Mesenteric fat pad (tissue), 1 donor: ENCODE measurements at places on chromosomes 3 and 15.
A peak's percentile ranks its signal among the peaks of the same experiment; 100 is the strongest.

GRCh38 chr3:102226463-102226862, 208.4 kb upstream of the ZPLD1 start:
- no peak for DNase-seq

GRCh38 chr3:74722211-74722610, 107.8 kb upstream of the CNTN3 start:
- DNase-seq: no peak

GRCh38 chr15:91070872-91071271, 29.2 kb upstream of the SV2B start:
- DNase-seq: no peak

- DNase-seq: peak; percentile 73
Measured at GRCh38 chr3:42685891-42686820, 819 bp downstream of the KLHL40 start.

DNA sequence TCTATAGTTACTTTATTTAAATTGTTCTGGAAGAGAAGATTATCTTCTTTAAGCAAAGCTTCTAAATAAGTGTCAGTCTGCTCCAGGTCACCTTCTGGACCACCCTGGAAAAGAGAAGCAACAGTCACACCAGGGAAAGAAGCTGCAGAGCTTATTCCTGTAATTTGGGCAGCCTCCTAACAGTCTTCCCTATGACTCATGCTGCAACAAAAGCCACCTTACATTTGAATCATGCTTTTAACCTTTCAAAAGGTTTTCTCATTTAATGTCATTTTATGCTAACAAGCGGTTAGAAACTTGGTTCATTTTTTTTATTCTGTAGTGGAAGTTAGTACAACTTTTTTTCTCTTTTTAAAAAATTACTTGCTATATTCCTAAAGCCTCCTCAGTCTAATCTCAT, 5.3 kb upstream of the GUCA1C start:
- DNase-seq: no peak

GRCh38 chr15:65916664-65917406, 47.5 kb downstream of the RAB11A start:
- peak; percentile 82 for DNase-seq

DNA sequence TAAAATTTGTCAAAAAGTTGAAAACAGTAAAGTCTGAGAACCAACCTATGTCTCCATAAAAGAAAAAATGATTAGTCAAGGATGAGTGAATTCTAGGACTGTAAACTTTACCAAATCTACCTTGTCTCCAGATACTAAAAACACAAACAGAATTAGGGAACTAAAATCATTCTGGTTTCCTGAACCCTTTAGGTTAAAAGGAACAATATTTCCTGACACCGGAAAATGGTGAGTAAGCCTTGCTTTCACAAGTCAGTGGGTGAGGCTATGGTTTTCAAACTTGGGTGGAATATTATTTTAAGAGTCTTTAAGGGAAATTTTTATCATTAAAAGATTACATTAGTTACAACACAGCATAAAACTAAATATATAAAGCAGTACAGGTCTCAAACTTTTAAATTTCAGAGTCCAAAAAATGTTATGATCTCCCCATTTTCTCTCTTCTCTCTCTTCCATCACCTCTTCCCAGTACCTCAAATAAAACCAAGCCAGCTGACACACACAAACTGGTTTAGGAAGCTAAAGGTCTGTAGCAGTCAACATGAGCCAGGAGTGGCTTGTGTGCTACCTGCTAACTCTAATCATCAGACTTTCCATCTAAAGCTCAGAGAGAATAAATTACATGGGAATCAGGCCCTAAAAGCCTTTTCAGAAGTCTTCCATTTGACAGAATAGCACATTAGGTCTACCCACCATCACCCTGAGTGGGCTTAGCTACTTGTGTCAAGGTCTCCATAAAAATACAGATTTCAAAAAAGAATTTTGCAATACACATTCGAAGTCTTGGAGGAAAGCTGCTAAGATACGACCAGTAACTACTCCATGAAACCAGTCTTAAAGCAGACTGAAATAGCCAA, 2.2 kb downstream of the SLC12A6 start:
- DNase-seq: no peak

DNA sequence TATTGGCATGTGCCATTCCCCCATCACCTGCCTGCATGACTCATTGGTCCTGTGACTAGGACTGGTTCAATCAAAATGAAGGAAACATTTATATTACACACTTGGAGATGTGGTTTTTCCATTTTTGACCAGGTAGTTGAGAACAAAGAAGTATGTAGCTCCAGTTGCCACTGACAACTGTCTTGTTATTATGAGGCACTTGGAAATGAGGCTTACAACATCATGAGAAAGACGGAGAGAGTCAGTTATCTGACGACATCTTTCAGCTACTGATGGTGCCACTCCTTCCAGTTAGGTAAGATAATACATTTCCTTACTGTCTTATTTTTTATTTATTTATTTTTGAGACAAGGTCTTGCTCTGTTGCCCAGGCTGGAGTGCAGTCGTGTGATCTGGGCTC, 21.8 kb upstream of the PROK2 start:
- no peak for DNase-seq

DNA sequence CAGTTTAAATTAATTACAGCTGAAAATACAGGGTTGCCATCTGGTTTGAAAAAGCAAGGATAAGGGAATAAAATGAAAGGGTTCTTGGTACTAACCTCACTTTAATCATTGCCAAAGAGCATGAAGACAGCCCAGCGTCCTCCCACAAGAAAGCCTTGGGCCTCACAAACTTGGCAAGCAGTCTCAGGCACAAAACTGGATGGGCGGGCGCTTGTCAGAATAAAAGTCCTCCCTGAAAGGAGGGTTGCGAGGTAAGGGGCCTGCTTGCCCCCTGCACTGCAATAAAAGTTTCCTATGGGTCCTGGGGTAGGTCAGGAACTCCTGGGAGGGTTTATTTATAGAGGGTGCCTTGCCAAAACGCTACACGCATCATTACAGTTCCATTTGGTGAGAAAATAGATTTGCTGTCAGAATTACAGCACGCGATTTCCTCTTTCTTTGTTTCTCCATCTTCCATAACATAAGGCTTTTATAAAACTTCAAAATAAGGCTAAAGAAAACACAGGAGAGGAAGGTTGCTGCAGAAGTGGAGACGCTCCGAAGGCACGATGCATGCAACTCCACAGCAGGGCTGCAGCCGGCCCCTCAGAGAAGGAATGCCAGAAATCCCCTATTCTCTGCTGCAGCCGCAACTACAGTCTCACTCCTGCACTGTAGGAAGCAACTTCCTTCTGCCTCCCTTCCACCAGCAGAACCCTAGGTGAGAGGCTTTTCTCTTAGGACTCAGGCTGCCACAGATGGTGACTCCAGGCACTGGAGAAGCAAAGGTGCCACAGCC, 61.3 kb downstream of the VGLL4 start:
- DNase-seq: no peak

DNA sequence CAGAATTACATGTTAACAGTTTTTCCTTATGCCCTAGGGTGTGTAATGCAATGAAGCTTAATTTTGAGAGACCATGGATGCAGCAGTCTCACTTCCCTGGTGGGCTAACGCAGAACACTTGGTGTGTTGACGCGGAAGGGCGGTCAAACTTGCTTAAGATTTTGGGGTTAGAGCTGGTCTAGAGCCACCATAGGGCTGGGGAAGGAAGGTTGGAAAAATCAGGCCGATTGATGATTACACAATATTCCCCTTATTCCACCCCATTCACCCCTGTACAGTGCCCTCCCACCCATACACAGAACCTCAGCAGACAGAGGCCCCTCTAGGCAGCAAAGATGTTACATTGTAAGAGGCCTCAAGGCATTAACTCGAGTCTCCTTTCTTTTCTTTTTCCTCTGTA, 24.3 kb downstream of the VGLL4 start:
- DNase-seq: no peak

GRCh38 chr15:39084674-39085530, 496.0 kb upstream of the THBS1 start:
- no peak for DNase-seq

DNA sequence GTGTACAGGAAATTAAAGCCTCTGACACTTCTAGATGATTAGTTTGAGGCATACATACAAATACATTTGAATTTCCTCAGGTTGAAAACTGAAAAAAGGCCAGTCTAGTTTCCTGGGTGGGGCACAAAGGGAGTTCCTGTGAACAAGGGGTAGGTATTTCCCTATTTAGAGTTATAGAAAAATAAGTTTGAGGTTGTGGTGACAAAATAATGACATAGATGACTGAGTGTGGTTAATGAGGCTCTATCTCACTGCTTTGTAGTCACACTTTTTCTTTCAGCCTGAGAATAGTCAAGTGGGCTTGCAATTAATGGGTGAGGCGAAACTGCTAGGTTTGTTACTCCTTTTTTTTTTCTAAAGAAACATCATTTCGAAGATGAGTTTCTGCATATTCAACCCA, 4.3 kb downstream of the SLCO3A1 start:
- no peak for DNase-seq

GRCh38 chr15:81001152-81002008, 657 bp downstream of the TLNRD1 start:
- peak; percentile 92 for DNase-seq

DNA sequence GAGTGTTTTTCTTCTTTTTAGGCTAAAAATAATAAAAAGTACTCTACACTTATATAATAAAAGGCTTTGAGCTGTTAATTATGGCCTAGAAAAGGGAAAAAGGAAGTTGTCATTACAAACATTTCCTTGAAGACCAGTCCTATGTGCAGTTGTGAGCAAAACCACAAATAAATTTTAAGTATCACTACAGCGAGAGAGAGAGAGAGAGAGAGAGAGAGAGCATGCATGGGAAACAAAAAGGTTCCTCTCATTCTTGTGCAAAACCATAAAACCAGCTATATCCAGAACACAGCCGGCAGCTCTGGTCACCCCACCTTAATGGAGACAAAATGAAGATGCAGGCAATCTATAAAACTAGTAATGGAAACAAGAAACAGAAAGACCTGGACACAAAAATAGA, 33.6 kb downstream of the HEG1 start:
- no peak for DNase-seq

GRCh38 chr3:46858456-46858855, 4.8 kb downstream of the MYL3 start:
- no peak for DNase-seq

DNA sequence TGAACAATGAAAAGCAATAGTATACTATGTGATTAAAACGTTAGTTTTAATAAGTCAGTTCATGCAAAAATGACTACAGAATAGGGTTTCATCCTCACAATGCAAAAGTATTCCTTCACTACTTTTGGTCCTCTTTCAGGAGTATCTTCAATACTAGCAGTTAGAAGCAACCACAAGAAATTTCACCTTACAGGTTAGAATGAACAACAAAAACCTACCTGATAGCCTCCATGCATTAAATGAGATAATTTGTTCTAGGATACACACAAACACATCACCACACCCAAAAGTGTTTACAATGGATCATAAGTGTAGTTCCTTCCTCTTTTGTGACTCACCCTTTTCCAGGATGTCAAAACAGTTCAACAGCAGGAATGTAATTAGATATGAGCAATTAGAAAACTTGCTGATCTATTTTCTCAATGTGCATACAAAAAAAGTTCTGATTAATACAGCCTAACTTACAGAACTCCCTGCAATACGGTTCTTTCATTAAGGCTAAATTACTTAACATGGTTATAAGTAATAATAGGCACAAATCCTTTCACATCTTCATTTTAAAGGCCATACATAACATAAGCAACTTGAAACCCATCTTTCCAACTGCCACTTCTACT, 21.6 kb downstream of the UACA start:
- DNase-seq: no peak

GRCh38 chr3:64121750-64122311, 98.5 kb upstream of the PSMD6 start:
- DNase-seq: no peak

- no peak for DNase-seq
Measured at GRCh38 chr3:88141458-88142083, 8.2 kb upstream of the C3orf38 start.

- no peak for DNase-seq
Measured at GRCh38 chr15:39052323-39052705, 487.7 kb upstream of the RASGRP1 start.

DNA sequence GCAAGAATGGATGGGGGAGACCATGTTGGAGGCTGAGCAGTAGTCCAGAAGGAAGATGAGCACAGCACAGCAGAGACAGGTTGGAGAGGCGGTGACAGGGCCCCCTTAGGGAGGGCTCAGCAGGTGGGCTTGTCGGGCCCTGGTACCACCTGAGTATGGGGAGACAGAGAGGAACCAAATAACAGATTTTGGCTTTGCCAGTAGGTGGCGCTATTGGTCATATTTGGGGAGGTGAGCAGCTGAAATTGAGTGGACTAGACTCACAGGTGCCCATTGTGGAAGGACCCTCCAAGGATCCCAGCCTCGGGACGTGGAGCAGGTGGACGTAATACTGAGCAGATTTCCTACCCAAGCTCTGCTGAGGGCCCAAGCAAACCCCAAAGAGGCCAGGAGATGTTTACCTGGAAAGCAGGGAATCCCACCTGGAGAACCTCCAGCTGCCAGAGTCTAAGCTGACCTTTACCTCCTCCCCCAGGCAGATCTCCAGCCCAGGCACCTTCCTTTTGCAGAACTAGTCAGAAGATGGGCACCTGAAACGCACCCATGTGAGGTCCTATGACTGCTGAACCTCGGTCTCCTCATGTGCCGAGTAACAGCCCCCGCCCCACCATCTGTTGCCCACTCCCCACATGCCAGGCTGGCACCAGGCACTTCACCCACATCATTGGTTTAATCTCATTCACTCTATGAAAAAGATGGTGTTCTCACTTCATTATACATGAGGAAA, 24.6 kb upstream of the CORO2B start:
- peak; percentile 59 for DNase-seq

DNA sequence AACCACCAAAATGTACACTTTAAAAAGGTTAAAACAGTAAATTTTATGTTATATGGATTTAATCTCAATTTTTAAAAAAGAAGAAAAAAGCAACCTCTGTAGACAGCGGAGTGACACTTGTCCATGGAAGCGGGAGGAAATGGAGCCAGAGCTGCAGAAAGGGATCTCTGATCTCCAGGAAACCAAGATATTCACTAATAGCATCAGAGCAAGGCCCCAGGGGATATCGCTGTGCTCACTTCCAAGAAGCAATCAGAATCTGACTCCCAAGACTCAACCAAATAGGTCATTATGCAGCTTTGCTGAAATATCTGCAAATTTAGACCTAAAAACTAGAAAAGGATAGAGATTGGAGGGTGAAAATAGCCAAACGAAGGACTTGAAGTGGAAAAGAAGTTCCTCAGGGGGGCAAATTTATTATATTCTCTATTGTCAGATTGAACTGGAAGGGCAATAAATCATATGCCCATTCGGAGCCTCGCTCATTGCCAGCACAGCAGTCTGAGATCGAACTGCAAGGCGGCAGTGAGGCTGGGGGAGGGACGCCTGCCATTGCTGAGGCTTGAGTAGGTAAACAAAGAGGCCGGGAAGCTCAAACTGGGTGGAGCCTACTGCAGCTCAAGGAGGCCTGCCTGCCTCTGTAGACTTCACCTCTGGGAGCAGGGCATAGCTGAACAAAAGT, 62.0 kb upstream of the ATP2C1 start:
- no peak for DNase-seq

- DNase-seq: no peak
Measured at GRCh38 chr3:54557538-54558428, 370.1 kb downstream of the LRTM1 start.
